ENCODE measurements at places on chromosomes 2 and 18.
A peak's percentile ranks its signal among the peaks of the same experiment; 100 is the strongest.

- DNase-seq: no peak
Observed at GRCh38 chr2:229620759-229621158, 93.6 kb downstream of the DNER start.

- DNase-seq: no peak
Observed at GRCh38 chr18:34397286-34397896, 172.7 kb upstream of the NOL4 start.

- DNase-seq: peak; percentile 30
Observed at GRCh38 chr2:148674063-148675020, 29.8 kb downstream of the EPC2 start.

DNA sequence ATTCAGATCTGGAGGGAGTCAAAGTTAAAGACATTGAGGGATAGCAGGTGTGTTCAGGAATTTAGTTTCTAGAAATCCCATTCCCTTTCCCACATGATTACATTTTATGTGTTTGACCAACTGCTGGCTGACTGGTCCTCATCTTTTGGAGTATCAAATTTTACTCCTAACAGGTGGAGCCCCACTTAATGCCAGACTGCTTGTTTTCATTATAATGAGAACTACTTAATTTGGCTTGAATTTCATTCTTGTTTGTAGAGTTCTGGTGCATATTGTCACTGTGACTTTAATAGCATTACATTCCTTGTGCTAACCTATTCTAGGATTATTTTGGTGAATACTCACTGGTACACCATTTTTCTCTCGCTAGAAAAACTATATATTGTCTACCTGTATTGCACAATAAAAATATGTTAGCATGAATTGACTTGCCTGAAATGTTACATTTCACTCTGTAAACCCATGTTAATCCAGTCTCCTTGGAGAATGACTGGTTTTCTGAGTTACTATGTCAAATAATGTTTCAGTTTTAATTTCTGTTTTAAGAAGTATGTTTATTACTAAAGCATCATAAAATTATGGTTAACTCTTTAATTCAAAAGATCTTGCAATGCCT lies 98.2 kb downstream of the TANC1 start:
- peak; percentile 4 for DNase-seq

GRCh38 chr2:44943031-44943692 lies 1.7 kb downstream of the SIX3 start:
- no peak for DNase-seq

- no peak for DNase-seq
Observed at GRCh38 chr18:45802814-45803492, 22.5 kb upstream of the SIGLEC15 start.

DNA sequence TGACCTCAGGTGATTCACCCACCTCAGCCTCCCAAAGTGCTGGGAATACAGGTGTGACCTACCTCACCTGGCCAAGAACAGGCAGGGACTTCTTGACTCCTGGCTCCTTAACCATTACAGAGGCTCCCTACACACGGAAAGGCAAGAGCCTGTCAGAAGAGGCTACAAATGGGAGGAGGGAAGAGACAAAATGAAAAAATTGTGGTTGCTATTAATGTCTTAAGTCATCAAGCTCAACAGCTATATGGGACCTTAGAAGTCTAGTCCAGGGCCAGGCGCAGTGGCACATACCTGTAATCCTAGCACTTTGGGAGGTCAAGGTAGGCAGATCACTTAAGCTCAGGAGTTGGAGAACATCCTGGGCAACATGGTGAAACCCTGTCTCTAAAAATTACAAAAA lies 11.5 kb upstream of the FAM124B start:
- DNase-seq: no peak

DNA sequence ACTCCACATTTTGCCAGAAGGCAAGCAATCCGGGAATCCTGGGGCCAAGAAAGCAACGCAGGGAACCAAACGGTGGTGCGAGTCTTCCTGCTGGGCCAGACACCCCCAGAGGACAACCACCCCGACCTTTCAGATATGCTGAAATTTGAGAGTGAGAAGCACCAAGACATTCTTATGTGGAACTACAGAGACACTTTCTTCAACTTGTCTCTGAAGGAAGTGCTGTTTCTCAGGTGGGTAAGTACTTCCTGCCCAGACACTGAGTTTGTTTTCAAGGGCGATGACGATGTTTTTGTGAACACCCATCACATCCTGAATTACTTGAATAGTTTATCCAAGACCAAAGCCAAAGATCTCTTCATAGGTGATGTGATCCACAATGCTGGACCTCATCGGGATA lies 26.8 kb downstream of the B3GNT2 start:
- no peak for DNase-seq

DNA sequence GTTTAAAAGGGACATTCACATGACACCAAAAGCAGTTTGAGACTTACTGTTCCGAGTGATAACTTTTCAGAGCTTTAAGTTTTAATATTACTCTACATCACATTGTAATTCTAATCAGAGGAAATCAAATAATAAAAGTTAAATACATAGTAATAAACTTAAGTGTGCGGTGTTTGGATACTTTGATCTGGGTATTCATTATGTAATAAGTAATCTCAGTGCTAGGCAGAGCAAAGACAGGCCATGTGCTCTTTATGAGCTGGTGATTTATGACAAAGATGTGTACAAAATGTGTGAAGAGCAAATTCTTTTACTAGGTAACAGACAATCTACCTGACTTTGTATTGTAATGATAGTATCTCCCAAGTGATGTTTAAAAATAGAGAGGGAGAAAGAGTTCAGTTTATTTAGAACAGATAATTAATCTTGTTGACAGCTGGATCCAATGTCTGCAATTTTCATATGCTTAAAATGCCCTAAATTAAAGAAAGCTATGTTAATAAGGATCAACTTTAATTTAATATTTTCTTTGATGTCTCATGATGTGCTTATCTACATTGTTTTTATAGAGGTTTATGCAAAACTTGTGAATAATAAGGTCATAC lies 4.4 kb downstream of the CFAP221 start:
- no peak for DNase-seq

DNA sequence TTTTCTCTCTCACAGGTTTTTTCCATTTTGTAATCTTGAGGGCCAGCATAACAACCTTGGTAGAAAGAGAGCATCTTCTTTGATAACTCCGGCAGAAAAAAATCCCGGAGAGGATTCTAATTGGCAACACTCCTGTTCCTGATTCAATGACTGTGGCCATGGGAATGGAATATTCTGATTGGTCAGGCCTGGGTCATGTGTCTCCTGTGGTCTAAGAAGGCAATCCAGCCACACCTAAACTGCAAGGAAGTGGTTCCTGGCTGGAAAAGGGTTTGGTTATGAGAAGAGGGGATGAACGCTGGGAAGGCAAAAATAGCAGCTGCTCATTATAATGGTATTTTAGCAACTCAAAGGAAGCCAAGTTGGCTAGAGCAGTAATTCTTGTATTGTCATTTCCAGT lies 24.8 kb upstream of the ZNF638 start:
- no peak for DNase-seq

GRCh38 chr2:109348671-109349502 lies 219.9 kb downstream of the SH3RF3 start:
- no peak for DNase-seq

DNA sequence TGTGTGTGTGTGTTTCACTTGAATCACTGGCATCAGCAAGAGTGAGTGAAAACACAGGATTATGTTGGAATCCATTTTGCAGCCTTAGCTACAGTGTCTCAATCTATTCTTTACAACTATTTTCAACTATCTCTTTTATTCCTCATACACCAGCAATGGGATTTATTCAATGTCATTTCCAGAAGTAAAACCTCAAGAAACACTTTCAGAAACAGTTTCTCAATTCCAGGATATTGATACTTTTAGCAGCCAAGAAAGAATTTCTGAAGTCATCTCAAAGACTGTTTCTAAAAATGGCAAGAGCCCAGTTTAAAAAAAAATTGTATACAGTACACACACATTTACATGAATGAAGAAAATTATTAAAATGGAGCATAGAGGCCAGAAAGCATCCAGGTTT lies 171.6 kb downstream of the FIGN start:
- no peak for DNase-seq

DNA sequence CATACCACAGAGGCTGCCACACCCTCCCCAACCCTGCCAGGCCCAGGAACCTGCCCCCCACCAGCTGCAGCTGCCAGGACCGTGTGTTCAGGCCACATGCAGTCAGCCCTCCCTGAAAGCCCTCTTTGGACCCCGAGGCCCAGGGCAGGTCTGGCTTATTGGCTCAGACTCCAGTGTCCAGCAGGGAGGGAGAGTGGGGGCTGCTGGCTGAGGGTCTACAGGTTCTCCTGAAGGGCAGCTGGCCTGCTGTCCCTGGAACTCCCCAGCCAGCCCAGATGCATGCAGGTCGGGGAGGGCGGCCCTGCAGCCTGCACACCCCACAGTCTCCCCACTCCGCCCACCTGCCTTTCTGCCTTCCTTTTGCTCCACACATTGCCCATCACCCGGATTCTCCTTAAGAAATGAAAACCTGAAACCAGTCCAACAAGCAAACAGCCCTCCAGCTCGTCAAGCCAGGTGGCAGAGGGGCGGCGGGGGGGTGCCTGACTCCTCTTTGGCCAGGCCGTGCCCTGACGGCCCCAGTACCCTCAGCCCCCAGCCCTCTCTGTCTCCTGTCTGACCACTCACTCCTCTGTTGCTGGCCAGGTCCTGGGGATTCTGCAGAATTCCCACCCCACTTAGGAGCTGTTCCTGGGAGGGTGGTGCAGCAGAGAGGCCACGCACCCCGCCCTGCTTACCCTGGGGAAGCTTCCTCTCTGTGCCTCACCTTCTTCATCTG lies 18.0 kb downstream of the GPR35 start:
- DNase-seq: no peak

DNA sequence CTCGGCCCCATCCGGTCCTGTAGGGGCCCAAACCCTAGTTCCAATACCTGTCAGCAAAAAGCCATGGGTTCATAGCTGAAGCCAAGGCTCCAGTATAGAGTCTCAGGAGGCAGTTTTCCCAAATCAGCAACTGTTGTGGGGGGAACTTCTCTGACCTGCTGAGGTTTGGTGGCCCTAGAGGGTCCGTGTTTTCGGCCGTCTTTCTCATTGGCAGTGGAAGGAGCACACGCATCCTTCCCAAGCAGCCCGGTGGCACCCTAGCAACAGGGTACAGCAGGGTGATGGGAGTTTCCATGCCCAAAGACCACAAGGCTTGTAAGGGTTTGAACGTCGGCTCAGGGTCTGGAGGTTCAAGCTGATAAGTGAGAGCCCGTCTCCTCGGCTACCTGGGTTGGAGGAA lies 6.6 kb downstream of the FOSL2 start:
- no peak for DNase-seq

DNA sequence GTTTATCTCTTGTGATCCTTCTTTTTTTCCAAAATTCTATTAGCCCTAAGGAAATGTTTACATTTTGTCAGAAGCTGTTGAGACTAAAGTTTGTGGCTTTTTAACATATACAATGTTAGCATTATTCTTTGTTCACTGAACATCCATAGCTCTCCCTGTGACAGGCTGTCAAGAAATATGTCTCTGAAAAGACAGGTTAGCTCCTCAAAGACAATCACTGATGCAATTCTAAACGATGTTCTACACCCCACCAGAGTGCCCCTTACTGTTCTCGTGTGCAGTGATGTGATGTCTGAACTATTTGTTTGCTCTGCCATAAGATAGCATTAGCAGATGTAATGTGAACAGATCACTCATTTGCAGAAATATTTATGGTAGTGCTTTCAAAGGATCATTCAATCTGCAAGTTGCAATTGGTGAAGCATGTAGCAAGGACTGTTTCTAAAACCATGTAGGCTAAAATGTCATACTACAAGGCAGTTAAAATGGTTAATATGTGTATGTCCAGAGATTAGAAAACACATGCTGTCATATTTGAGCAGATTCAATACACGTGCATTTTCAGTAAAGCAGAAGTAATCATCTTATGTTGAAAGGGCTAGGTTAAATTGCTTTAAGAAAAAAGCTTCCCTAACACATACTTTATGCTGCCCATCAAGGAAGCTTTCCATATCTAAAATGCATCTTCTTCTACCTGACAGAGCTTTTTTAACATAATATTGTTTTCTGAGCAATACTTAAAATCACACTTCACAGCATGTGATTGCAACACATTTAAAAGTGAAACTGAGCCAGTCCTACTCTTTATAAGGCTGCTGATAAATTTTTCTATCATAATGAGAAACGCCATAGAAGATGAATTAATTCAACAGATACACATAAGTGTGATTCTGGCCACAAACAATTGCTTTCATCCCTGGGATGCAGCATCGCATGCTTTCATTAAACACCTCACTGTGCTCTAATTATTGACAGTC lies 285.7 kb upstream of the UBE2E3 start:
- DNase-seq: no peak

- DNase-seq: peak; percentile 57
Observed at GRCh38 chr2:14633061-14633460, 544 bp downstream of the LRATD1 start.

DNA sequence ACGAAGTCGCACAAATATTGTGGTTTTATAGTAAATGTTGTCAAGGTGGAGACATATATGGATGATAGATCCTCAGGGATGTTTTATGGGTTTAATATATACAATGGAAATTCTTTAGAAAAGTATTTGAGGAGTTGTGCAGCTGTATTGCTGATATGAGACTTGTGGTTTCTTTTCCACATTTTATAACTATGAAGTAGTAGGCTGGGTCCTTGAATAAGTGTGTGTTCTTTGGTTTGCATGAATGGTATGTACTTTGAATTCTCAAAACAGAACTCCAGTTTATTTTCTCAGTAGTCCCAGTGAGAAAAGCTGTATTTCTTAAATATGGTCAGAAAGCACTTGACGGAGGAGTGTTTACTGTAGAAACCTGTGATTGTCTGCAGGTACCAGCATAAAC lies 42.4 kb downstream of the PLCL1 start:
- DNase-seq: no peak

- DNase-seq: no peak
Observed at GRCh38 chr18:58520969-58521368, 107.9 kb downstream of the ALPK2 start.

DNA sequence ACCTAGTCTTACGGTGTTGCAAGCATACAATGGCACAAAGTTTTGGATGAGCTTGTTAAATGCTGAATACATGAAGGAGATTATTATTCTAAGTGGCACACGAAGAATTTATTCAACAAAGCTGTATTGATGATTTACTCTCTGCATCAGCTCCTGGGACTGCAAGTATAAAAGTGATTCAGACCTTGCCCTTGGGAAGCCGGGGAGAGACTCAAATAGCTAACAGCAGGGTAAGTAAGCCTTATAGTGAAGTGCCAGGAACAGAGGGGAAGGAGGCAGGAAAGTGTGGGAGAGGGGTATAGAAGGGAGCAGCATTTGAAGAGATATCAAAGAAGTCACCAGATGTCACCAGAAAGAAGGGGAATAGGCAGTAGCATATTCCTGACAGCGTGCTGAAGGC lies 115.4 kb downstream of the MCFD2 start:
- no peak for DNase-seq

- DNase-seq: peak; percentile 11
Observed at GRCh38 chr18:48065601-48065995, 135.1 kb upstream of the SMAD2 start.

GRCh38 chr2:189060096-189060642 lies 86.0 kb downstream of the COL3A1 start:
- DNase-seq: no peak

Measured in NCI-H1105 treated with DMSO at 0.1 percent for 48 hours (cell line).